ENCODE measurements at places on chromosomes 5 and 9.

DNA sequence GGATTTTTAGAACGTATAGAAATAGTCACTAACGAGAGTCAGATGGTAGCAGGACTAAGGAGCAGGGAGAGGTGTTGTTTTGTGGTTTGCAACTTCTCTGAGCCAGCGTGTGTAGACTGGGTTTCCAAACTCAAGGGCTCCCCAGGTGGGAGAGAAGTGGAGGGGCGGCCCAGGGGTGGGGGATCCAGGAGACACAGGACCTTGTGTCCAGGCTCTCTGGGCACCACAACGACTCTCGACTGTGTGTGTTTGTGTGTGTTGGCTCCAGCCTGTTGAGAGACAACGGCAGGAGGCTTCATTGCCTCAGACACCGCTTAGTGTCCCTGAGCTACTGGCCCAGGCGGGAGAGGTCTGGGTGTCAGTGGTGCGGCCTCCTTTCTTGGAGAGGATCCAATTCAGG is 934 bp upstream of the FCN1 start:
- no peak for DNase-seq

GRCh38 chr5:16759147-16759773 is 142.5 kb upstream of the RETREG1 start:
- no peak for DNase-seq

- no peak for DNase-seq
Measured at GRCh38 chr5:32780508-32780919, 69.4 kb downstream of the NPR3 start.

DNA sequence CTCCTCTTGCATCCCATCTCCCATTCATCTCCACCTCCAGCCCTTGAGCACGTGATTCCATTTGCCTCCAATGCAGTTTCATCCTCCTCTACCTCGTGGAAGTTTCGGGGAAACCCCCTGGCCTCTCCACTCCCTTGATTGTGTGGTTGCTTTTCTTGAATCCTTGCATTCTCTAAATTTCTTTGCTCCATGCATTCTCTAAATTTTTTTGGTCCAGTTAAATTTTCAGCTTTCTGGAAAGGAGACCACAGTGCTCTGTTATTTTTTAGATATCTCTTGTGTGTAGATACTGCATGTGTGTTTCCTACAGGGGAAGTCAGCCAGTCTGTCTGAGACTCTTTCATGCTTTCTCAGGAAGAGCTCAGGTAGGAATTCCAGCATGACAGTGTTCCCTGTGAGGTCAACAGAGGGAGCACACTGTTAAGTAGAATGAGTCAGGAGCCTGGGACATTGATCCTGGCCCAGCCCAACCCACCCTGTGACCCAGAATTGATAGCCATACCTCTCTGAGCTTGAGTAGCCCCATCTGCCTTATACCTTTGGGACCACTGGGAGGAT is 52.8 kb downstream of the AMBP start:
- DNase-seq = no peak

DNA sequence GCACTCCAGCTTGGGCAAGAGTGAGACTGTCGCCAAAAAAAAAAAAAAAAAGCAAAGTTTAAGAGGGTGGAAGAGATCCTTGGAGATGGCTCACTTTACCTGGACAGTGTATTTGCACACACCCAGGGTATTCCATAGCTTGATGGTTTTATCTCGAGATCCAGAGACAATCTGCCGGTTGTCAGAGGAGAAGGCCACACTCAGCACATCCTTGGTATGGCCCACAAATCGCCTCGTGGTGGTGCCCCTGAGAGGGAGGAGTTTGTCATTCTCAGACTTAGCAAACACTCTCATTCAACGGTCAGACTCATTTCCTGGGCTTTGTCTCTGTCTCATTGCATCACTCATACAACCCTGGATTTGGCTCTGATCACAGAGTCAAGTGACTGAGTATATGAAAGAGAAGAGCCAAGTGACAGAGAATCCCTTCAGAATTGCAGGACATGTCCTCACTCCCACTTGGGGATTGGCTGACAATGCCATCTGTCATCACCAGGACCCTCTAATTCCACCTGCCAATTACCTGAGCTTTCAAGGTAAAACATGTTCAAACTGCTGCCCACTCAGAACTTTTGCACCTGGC is 2.2 kb downstream of the RACK1 start:
- DNase-seq = no peak

DNA sequence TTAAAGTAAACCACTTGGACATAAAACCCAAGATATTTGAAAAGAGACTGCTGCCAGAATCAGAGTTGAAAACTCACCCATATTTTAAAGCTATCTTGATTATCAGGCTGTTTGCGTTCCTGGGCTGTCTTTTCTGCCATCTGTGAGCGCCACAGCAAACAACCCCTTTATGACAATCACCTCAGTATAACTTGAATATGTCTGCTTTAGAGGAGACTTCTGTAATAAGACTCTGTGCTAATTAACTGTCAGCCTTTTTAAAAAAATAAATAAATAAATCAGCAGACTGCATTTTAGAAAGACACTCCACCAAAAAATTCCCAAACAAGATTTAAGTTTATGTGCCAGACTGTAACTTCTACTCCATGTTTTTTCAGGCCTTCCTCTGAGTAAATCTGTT is 375.7 kb upstream of the CCNH start:
- no peak for DNase-seq

DNA sequence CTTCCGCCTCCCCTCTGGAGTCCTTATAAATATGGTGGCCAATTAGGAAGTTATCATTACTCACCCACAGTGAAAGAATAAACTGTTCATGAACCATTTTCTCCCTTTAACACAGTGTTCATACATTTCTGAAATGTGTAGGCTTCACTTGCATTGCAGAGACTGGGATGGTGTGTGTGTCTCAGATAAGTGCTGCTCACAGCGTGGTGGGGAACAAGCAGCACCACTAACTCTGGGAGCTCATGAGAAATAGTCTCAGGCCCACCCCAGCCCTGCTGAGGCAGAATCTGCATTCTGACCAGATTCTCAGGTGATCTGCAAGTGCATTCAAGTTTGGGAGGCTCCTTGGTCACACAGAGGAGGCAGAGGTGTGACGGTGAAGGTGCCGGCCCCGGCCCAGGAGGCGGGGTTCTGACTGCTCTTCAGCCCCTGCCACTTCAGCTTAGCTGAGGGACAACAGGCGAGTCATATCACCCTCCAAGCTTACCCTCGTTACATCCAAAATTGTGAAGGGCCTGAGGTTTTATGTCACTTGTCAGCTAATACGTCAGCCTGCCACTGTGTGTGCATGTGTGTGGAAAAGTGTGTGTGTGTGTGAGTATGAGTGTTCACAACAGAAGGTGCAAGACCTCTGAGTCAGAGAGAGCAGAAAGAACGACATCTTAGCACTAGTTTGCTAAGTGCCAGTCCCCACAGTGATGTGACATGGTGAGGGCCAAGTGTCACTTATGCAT is 34.7 kb downstream of the DAP start:
- no peak for DNase-seq

- DNase-seq = no peak
Measured at GRCh38 chr9:26301659-26302058, 590.9 kb downstream of the CAAP1 start.

DNA sequence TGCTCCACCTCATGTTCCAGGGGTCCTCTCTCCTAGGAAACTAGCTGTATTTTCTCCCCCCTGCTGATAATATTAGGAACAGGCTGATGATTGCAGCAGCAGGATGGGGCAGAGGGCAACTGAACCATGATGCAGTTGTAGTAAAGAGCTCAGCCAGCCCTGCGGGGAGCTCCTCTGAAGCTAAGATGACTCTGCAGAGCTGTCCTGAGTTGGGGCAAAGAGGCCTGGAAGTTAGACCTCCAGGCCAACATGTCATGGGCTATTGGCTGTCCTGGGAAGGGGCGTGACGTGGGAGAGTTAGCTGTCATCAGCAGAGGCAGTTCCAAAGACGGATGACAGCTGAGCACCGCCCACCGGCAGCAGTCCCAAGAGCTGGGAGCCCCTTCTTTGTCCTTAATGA is 6.6 kb upstream of the FBP1 start:
- no peak for DNase-seq

- no peak for DNase-seq
Measured at GRCh38 chr9:33718987-33719386, 76.4 kb upstream of the PRSS3 start.

DNA sequence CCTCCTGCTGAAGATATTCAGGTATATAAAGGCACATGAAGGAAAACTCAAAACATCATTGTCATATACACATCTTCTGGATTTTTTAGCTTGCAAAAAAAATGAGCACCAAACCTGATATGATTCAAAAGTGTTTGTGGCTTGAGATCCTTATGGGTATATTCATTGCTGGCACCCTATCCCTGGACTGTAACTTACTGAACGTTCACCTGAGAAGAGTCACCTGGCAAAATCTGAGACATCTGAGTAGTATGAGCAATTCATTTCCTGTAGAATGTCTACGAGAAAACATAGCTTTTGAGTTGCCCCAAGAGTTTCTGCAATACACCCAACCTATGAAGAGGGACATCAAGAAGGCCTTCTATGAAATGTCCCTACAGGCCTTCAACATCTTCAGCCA is at the start of gene IFNK:
IFNK (plus strand) TSS at position 55 of the 400 bp plus-strand sequence; CDS start at position 102, 47 bp downstream.
- DNase-seq = no peak

GRCh38 chr5:102523541-102524175 is 24.9 kb upstream of the SLCO6A1 start:
- no peak for DNase-seq

GRCh38 chr5:32059761-32060530 is 114.2 kb downstream of the GOLPH3 start:
- DNase-seq = no peak

DNA sequence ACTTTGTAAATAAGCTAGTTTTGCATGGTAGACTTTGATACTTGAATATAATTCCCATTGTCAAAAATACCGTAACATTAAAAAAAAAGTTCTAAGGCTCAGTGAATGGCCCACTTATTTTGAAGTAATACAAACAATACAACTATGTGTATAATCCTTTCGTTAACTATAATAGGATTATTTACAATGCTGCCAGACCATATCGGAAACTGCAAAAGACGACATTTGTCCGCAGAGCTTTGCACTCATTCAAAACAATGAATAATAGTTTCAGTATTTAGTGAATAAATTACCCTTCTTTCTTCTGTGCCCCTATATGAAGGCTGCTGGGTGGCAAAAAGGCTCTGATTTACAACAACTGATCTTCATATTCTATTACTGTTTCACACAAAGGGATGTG is 121.8 kb downstream of the DROSHA start:
- DNase-seq = no peak

DNA sequence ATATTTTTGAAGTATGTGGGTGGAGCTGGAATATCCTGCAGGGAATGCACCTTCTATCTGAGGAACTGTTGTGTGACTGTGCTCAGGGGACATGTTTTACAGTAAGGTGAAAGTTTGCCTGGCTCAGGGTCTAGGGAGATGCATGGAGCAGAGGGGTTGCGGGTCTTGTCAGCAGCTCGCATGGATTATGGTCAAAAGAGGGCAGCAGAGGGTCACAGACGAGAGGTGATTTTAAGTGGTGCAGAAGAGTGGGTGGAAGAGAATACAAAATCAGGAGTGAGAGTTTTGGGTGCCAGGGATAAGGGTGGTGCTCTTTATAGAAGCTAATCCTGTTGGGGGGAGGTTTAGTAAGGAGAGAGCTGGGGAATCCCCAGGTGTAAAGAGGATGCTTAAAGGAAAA is 53.5 kb upstream of the GRIN3A start:
- DNase-seq = peak; percentile 4

- no peak for DNase-seq
Measured at GRCh38 chr9:29060041-29060440, 1486.8 kb upstream of the C9orf72 start.

GRCh38 chr5:36017622-36018021 is 26.4 kb upstream of the UGT3A1 start:
- no peak for DNase-seq

- DNase-seq = no peak
Measured at GRCh38 chr5:488744-489688, 35.2 kb downstream of the SLC9A3 start.

GRCh38 chr9:34628656-34629490 is at the start of gene ARID3C:
Gene ARID3C (minus strand): TSS chr9:34629066. CDS start chr9:34628014, 1,052 bp downstream.
- DNase-seq = no peak

GRCh38 chr9:93517331-93517730 is 59.1 kb upstream of the PHF2 start:
- no peak for DNase-seq

- DNase-seq = no peak
Measured at GRCh38 chr9:104606152-104606551, 725 bp upstream of the OR13C2 start.

DNA sequence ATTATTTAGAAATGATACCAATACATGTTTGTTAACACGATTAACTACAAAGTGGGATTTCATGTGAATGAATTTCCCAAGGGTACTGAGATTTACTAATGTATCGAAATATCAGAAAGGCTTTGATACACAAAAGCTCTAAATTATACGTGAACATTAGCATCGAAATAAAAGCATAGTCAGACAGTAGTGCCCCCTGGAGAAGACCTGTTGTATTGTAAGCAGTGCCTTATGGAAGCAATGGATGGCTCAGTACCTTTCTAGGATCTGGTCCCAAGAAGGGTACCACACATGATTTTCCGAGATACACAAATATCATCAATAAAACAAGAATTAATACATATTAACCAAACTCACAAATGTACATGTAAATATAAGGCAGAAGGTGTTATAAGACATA is 153.8 kb downstream of the CDH12 start:
- DNase-seq = no peak

DNA sequence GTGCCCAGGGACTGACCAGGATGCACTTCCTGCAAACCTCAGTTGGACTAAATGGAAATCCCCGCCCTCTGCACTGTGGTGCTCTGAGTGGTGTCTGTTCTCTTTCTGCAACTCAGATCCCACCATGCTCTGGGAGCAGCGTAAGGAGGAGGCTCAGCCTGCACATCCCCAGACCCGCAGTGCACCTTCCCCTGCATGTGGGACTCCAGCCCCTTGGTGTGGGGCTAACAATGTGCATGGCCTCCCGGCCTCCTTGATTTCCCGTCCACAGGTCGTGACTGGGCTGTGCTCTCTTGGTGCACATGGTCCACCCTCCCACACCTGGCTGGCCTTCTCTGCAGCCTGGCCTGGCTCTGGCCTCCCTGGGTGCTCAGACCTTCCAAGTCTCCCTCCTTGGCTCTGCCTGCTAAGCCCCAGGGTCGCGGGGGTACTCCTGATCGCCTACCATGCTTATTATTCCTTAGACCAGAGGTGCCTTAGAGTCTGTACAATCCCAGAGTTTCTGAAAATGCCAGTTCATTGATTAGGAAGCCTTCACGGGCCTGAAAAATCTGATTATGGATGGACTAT is 397.5 kb downstream of the IRX2 start:
- DNase-seq = no peak

- DNase-seq = no peak
Measured at GRCh38 chr9:137105814-137106661, 8.5 kb downstream of the DPP7 start.

DNA sequence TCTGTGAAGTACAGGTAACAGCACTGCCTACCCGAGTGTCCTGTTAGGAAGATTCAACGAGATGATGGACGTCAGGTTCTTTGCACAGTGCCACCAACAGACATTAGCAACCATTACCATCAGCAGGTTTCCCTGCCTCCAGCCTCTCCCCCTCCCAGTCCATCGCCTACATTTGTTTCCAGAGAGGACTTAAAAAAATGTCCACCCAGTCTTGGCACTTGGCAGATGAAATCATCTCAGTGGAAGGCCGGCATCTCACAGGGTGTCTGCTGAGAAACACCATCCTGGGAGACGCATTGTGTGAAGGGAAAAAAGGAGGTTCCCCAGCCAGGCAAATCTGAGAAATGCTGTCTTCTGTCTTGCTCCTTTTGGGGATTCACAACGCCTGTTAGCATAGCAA is 58.2 kb downstream of the CRB2 start:
- DNase-seq = no peak
